ENCODE measurements at places on chromosomes 11 and 22. TPM values are rescaled to one million over a fixed set of nuclear protein-coding genes. Genes with fewer than 3 reads are reported as not detected.

Gene C11orf97
- not detected for total RNA-seq

Gene TUBA8
- 0.39 TPM for total RNA-seq

Gene POLR2F
- 76.1 TPM for total RNA-seq

Gene DNAJB7
- total RNA-seq, result not detected

Gene ADM
- total RNA-seq, result 3.8 TPM

Gene SLC22A6
- total RNA-seq, result not detected

Gene RAG2
- total RNA-seq, result 0.15 TPM

Gene CECR2
- 67.8 TPM for total RNA-seq

Gene OR10D3
- total RNA-seq, result not detected

Gene LRRC10B
- 0.74 TPM for total RNA-seq

Gene ALKBH8
- 11.8 TPM for total RNA-seq

Gene APOL2
- 10.9 TPM for total RNA-seq

Gene TBX10
- not detected for total RNA-seq

Gene PYGM
- 1.4 TPM for total RNA-seq

Gene P2RX6
- total RNA-seq, result 0.36 TPM

Gene MRGPRF
- 0.56 TPM for total RNA-seq

Gene THY1
- total RNA-seq, result 49.2 TPM

Gene CDC42BPG
- 0.62 TPM for total RNA-seq

Gene EXPH5
- 0.84 TPM for total RNA-seq

Gene KCNJ11
- 5.0 TPM for total RNA-seq

Gene GAB4
- not detected for total RNA-seq

Gene SLC22A12
- not detected for total RNA-seq

Gene HEPN1
- not detected for total RNA-seq

Gene RIBC2
- 0.59 TPM for total RNA-seq

Gene BRSK2
- total RNA-seq, result 8.2 TPM

Gene TRIM6
- 7.1 TPM for total RNA-seq

All from neural progenitor cell (in vitro differentiated cells).